ENCODE measurements at places on chromosomes 13 and 19. TPM values are rescaled to one million over a fixed set of nuclear protein-coding genes. Genes with fewer than 3 reads are reported as not detected.

Gene RPS16
- total RNA-seq = 716 TPM

Gene SIGLEC12
- total RNA-seq = not detected

Gene MYO16
- 0.42 TPM for total RNA-seq

Gene IER2
- total RNA-seq = 125 TPM

Gene COQ8B
- total RNA-seq = 127 TPM

Gene TARM1
- not detected for total RNA-seq

Gene PRR36
- not detected for total RNA-seq

Gene LILRA2
- 3.1 TPM for total RNA-seq

Gene ZIK1
- total RNA-seq = 29.2 TPM

Gene CRB3
- 0.54 TPM for total RNA-seq

Gene LYPD3
- 0.41 TPM for total RNA-seq

- DNase-seq = no peak
These were observed 160.2 kb downstream of the SLC7A1 start for GRCh38 chr13:29435125-29435911.

DNA sequence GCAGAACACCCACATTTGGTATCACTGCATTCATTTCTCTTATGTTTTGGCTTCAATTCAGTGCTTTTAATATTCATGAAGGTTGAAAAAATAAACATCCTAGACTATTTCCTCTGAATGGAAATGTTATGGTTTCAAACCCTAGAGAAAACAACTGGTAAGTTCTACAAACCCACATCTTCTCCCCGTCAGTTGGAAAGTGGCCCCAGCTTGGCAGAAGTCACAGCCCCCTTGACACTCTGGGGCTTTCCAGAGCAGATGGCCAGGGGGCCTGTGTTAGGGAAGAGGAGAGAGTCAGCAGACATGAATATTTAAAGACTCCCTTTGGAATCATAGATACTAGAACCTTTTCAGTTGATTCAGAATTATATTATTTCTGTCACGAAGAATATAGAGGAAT, 123.9 kb downstream of the SHISA2 start:
- DNase-seq = no peak

GRCh38 chr13:101751488-101751887, 299.0 kb downstream of the ITGBL1 start:
- DNase-seq = no peak

DNA sequence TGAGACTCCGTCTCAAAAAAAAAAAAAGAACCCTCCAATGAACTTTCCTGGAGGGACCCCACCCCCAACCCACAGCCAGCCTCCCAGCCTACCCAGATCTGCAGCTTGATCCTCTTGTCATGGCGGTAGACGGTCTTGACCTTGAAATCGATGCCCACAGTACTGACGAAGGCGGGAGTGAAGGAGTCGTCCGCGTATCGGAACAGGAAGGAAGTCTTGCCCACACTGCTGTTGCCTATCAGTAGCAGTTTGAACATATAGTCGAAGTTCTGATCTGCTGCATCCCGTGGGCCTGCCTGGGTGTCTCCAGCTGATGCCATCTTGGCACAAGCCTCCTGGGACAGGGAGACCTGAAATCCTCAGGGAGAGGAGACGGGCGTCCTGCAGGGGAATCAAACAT, 2.4 kb downstream of the RAB3D start:
- DNase-seq = no peak

GRCh38 chr13:25920277-25920676, 131.5 kb downstream of the SHISA2 start:
- no peak for DNase-seq

- no peak for DNase-seq
These were observed 35.2 kb downstream of the ERICH4 start for GRCh38 chr19:41478171-41478570.

- DNase-seq = peak; percentile 94
These were observed 10.7 kb downstream of the MARCHF2 start for GRCh38 chr19:8423817-8424223.

DNA sequence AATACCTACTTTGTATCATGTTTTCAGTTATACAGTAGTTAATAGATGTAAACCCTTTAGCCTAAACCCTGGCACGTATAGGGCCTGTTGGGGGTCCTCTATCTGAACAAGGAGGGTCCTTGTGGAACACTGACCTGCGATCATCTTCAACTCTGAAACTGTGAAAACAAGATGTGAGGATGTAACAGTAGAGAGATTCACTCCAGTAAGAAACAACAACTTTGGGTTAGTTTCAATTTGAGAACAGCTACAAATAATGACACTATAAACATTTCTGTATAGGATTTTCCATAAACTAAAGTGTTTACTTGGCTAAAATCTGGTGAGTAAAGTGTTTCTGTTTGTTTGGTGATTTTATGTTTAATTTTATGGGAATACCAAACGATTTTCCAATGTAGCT, 2.1 kb downstream of the CLC start:
- DNase-seq = no peak

- DNase-seq = no peak
These were observed 112.1 kb downstream of the DNAJC15 start for GRCh38 chr13:43135516-43135915.

DNA sequence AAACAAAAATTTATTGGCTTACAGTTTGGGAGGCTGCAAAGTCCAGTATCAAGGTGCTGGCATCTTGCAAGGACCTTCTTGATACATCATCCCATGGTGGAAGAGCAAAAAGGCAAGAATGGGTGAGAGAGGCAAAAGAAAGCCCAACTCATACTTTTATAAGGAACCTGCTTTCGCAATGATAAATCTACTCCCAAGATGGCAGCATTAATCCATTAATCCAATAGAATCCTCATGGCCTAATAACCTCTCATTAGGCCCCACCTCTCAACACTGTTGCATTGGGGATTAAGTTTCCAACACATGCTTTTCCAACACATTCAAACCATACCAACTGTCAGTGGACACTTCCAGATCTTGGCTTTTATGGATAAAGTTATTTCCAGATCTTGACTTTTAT, 48.7 kb upstream of the ZNF507 start:
- DNase-seq = no peak

DNA sequence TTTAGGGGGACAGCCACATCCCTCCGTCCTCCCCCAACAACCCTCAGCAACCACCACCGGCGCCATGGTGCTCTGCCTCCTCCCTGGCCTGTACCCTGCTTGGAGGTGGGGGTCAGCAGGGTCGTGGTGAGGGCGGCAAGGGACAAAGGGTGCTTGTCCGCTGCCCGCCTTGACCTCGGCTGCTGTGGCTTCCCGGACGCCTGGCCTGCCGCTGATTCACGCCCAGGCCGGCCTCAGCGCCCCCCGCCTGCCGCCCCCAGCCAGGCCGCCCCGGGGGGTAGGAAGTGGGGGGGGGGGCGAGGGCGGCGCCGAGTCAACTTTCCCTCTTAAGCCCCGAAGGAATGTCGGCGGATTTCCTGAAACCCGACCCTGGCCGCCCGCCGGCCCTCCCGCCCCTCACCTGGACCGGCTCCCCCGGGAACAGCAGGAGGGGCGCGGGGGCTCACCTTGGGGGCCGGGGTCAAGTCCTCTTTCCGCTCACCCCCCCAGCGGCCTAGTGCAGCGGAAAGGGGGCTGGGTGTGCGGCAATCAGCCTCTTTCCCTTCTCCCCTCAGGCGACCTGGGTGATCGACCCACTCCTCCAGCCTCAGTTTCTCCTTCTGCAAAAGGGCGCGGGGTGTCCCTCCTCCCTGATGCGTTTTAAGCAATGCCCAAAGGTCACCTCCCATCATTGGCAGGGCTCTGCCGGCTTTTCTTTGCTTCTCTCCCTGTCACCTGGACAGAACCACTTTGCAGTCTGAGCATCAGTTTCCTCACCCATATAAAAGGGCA, 1.9 kb upstream of the TMEM59L start:
- no peak for DNase-seq

DNA sequence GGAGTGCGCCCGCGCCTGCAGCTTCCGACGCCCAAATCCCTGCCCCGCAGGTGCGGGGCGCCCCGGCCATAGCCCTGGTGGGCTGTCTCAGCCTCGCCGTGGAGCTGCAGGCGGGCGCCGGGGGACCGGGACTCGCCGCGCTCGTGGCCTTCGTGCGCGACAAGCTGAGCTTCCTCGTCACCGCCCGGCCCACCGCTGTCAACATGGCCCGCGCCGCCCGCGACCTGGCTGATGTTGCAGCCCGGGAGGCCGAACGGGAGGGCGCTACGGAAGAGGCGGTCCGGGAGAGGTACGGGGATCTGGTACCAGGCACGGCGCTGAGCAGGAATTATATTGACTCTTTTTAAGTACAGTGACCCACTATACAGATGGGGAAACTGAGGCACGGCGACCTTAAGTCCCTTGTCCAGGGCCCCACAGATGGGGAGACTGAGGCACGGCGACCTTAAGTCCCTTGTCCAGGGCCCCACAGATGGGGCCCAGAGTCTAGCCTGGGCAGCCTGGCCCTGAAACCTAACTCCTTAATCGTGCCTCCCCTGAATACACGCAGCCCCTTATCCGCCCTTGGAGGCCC, 586 bp downstream of the MRI1 start:
- DNase-seq = no peak

- no peak for DNase-seq
These were observed 4.1 kb downstream of the HMG20B start for GRCh38 chr19:3576696-3577443.

DNA sequence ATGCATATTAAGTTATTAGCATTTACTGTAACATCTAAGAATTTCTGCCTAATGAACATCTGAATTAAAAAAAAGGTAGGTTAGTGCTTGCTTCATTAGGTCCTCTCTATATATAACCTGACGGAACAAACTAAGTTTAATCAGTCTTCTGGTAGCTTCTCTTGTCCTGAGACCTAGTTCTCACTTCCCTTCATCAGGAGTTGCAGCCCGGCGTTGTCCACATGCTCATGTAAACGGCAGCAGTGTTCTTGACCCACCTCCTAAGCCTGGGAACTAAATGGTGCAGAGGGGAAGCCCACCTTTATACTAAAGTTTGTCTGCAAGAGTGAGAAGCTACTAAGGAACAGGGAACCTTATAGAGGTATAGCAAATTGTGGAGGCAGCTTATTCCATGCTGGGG, 31.9 kb upstream of the CPB2 start:
- no peak for DNase-seq

- no peak for DNase-seq
These were observed 19.0 kb downstream of the KCTD15 start for GRCh38 chr19:33815380-33816340.

DNA sequence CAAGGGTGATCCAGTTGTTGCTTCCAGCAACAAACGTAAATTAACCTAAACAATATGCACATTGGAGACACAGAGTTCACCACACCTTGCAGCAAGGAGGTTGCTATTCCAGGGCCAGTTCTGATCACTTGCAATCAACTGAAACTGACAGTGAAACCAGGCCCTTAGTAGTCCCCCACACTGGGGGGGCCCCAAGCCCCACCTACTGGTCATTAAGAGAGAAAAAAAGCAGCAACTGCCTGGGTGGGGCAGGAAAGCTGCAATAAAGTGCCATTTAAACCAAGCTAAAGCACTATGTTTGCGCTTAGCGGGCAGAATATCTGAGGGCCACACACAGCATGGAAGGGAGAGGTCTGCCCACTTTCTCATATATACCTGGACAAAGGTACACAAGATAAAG, 51.5 kb downstream of the ATP7B start:
- DNase-seq = no peak

- no peak for DNase-seq
These were observed 16.3 kb upstream of the PTPRS start for GRCh38 chr19:5356918-5357317.

DNA sequence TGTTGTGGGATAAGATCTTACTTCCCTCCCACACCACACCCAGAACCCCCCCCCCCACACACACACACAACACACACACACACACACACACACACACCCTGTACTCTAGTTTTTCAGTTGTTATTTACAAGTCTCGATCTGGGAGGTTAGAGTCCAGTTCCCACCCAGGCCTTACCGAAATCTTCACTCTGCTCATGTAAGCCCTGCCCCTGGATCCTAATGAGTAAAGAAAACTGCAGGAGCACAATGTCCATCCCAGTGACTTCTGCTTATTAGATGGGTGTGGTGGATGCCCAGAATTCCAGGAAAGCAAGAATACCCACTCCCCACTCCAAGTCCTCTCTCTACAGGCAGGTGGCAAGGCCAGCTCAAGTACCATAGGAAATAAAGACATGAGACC, 23.0 kb downstream of the STARD13 start:
- DNase-seq = no peak

DNA sequence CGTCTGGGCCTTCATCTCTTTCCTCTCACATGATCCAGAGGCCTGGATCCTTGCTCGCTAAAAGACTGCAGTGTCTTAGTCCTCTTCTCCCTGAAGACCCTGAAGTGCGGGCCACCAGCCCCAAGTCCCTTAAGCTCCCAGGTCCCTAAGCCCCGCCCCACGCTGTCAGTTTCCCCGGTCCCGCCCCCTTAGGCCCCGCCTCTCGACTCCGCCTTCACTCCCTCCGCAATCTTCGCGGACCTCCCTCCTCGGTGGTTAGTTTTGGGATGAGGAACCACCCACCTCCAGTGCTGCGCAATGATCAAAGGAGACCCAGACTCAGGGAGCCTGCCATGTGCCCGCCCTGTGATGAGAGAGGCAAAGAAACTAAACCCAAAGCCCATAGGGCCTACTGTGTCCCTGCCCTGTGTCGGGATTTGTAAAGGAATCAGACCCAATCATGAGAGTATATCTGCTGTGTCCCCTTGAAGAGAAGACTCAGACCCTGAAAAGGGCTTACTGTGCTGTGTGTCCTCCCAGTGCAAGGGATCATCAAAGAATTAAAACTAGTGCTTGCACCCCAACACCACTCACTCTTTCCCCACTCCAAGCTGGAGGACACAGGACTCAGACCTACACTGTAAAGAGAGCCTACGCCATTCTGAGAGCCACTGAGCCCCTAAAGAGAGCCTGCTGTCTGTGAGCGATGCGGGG, 3.0 kb upstream of the COX6B1 start:
- peak; percentile 68 for DNase-seq
